Endodermal cell (in vitro differentiated cells): ENCODE measurements at places on chromosomes 16 and 17.
A peak's percentile ranks its signal among the peaks of the same experiment; 100 is the strongest.

- no peak for DNase-seq
Observed at GRCh38 chr17:8542599-8543502, 87.7 kb downstream of the MYH10 start.

DNA sequence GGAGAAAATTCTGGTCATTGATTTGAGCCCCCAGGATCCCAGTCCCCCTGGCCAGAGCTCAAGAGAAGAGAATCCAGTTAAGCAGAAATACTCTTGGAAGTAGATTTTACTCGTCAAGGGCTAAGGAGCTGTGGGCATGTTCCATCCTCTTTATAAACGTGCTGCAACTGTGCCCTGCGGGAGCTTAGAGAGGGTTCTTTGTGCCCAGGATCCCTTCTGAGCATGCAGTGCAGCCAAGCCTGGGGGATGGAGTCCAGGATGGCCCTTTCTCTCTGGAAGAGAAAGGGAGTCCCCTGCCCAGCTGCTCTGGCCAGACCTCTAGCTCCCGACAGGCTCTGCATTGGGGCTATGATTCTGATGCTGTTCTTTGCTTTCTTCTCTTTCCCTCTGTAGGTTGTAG, 9.5 kb upstream of the LGALS9 start:
- DNase-seq = no peak

DNA sequence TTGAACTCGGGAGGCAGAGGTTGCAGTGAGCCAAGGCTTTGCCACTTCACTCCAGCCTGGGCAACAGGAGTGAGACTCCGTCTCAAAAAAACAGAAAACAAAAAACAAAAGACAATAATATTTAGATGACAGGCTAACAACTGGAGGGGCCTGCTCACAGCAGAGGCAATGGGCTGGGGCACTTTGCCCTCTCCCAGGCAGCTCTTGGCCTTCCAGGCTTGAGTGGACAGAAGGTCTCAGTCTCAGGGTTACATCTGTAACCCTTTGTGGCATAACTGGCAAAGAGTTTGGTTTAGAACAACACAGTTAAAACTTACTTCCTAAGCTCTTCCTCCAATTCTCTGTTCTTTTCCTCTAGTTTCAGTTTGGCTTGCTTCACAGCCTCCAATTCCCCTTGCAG, 114.9 kb downstream of the SPAG9 start:
- DNase-seq = no peak

GRCh38 chr16:16162591-16162990, 60.7 kb downstream of the ABCC6 start:
- DNase-seq = no peak

DNA sequence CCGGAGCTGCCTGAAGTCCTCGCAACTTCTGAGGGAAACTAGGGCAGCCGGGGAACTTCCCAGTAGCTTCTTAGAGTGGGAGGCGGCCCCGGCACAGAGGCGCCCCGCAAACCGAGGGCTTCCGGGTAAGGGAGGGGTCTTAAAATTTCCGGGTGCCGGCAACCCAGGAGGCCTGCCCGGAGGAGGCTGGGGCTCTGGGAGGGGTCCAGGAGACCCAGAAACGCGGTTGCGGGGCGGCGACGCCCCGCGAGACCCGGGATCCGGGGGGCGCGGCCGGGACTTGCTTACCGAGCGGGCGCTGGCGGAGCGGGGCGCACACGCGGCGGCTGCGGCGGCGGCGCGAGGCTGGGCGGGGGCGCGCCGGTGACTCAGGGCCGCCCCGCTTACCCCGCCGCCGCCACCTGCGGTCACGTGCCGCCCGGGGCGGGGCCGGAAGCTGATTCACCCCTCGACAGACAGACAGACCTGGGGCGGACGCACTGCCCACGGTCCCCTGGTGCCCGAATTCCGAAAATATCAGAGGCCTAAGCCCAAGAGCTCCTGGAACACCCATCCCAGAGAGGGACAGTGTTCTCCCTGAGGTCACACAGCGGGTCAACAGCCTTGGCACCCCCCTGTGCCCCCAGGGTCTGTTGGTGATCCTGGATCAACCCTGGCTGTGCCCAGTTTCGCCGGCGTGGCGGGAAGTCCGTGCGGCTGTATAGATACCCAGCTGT, at the start of gene FAM83G:
Gene FAM83G, minus strand, starts transcription at position 344 of the 716 bp plus-strand sequence. CDS start 723 bp downstream, outside the sequence.
- peak; percentile 93 for DNase-seq

DNA sequence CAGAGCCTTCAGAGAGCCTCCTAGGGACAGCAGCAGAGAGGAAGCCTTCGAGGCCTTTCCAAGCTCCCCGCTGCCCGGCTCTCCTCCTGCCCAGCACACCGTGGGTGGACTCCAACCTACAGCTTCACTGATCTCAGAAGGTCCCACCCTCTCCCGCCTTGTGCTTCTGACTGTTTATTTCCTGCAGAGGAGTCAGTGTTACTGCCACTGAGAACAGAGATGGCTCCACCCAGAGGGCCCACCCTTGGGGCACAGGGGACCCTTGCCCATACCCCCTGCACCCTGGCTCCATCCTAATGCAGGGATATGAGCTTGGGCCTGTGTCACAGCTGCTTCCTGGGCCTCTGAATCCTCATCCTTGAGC, 52.8 kb upstream of the TOB1 start:
- no peak for DNase-seq
